Epithelial cell of proximal tubule (primary cell): ENCODE measurements at places on chromosomes 2 and 18.
A peak's percentile ranks its signal among the peaks of the same experiment; 100 is the strongest.

DNA sequence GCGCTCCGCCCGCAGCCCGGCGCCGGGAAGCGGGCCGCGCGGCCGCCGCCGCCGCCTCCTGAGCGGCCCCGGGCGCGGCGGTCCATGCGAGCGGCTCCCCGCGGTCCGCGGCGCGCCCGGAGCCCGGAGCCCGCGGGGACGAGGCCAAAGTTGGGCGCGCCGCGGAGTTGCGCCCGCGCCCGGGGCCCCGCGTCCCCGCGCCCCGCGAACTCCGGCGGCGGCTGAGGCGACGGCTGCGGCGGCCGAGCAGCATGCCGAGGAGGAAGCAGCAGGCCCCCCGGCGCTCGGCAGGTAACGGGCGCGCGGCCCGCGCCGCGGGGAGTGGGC, 992 bp downstream of the TSHZ1 start:
- DNase-seq = no peak

DNA sequence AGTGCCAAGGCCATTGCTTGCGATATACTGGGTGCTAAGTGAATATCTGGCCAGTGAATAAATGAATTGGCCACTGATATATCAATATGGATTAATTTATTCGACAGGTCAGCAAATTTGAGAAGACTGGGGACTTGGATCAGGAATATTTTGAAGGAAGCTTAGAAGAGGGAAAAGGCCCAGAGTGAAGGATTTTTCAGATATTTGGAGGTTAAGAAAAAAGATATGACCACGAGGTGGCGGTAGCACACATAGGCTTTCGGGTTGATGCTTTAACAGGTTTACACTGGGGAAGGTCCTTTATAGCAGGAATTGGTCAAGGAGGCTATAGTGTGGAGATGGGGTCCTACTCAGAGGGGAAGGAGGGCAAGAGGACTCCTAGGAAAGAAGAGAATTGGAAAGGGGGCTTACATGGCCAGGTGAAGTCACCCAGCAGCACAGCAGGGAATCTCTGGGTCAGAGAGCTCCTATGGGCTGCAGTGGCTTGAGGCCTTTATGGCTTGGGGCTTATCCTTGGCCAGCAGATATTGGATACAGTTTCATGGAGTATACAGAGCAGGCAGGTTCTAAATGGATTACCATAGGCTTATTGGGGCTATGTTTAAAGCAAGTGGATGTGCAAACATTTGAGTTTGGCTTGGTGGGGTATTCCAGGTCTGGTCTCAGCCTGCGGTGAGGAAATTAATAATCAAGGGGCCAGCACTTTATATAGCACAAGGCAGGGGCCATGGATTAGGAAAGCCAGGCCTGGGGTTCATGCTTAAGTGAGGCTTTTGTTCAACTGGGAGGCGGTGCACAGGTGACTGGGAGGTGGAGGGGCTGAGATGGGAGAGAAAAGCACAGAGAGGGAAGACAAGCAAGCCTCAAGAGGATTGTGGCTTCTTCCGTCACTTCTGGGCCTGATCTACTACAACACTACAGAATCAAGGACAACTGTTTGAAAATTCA, 9.7 kb downstream of the IL1RN start:
- DNase-seq = no peak

DNA sequence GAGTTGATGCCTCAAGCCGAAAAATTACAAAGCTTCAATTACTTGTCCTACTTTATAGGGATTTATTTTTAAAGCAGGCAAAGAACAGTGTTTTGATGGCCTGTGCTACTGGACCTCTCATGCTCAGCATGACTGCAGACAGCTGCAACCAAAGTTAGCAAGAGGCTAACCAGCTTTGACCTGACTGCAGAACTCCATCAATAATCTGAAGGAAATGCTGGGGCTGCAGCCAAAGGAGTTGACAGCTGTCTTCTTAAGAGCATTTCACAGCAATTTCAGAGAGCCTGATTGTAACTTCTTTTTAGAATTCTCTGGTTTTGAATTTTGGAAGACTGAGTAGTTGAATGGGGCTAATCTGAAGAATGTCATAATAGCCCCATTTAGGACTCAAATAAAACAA, 46.5 kb upstream of the SESTD1 start:
- no peak for DNase-seq

GRCh38 chr18:46601141-46601805, 55.7 kb downstream of the LOXHD1 start:
- DNase-seq = no peak

- no peak for DNase-seq
Measured at GRCh38 chr2:54595999-54596902, 127.2 kb upstream of the EML6 start.

DNA sequence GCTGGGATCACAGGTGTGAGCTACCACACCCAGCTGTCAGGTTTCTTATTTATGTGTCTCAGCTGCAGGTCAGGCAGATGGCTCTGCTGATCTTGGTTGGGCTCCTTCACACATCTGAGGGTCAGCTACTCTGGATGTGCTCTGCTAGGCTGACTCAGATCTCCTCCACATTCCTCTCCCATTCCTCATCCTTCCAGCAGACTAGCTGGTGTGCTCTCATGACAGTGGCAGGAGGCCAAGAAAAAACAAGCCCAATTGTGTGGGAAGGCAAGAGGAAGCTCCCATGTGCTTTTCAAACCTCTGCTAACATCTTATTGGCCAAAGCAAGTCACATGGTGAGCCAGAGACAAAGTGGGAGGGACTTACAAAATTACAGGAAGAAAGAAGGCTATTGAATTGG, 11.7 kb upstream of the MSH6 start:
- DNase-seq = peak; percentile 88

DNA sequence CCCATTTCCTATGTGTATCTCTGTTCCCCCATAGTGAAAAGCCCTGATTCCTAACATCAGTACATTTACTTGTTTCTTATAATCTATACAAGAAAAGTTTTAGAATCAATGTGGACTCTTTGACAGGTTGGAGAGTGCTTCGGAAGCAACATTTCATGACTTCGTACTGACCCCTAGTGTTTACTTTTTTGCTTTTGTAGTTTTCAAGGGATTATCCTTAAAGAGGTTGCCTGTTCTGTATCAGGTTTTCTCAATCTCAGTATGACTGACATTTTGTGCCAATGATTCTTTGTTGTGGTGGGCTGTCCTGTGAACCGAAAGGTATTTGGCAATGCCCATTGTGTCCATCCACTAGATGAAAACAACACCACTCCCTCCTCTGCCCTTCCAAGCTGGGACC, 43.3 kb upstream of the SERPINB2 start:
- peak; percentile 22 for DNase-seq

- DNase-seq = peak; percentile 4
Measured at GRCh38 chr2:238513346-238513745, 86.6 kb downstream of the ASB1 start.

- no peak for DNase-seq
Measured at GRCh38 chr2:67083951-67084350, 313.2 kb upstream of the ETAA1 start.

DNA sequence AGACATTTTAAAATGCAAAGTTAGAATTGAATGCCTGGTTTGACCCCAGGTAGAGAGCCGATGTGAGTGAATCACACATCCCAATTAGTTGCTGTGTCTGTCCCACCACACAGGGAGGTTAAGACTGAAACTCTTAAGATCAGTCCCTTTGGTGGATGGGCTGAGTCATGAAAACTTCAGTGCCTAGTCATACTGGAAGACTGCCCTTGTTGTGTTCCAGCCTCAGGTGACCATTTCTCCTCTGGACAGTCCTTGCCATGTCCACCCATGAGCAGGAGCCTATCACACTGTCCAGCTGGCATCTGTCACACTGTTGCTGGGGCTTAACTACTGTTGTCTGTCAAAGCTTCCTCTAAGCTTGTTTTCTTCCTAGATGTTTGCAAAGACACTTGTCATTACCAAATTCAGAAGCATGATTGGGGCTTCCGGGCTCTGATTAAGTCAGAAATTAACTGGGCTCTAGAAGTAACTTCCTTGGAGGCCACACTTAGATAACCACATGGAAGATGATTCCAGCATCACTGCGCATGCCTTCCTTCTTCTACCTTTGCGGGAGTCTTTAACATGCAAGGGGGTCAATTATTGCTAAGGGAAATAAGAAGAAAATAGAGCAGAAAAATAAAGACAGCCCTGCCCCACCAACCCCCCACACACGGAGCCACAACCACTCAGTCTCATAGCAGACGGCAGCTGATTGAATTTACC, 21.3 kb downstream of the CYRIA start:
- no peak for DNase-seq

GRCh38 chr18:76445741-76446232, 49.3 kb downstream of the ZNF516 start:
- DNase-seq = no peak

DNA sequence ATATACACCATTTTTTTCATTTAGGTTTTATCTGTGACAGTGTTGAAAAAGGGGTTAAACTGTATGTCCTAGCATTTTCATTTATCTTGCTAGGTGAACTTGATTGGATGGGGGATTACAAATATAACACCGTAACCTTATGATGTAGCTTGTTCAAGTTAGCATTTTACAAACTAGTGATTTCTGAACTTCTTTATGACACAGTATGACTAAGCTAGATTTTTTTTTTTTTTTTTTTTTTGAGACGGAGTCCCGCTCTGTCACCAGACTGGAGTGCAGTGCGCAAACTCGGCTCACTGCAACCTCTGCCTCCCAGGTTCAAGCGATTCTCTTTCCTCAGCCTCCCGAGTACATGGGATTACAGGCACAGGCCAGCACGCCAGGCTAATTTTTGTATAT, 47.1 kb downstream of the KCMF1 start:
- DNase-seq = no peak

GRCh38 chr2:205767617-205768016, 85.3 kb downstream of the NRP2 start:
- no peak for DNase-seq

- no peak for DNase-seq
Measured at GRCh38 chr2:224242561-224242960, 159.3 kb downstream of the FAM124B start.

DNA sequence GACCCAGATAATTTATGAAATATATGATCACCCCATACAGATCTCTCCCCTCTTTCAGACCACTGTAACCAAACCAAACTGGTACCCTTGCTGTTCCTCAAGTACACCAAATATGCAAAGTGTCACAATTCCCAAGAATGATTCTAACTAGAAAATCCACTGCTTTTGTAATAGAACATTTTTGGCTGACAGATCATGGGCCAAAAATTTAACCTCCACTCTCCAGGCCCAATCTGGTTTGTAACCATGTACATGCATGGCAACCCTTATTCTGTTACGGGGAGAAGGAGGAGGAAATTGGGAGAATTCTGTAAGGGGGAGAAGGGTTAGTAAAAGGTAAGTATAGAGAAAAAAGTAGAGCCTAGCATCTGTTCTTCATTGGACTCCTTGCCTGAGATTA, 62.0 kb downstream of the IKZF2 start:
- no peak for DNase-seq

DNA sequence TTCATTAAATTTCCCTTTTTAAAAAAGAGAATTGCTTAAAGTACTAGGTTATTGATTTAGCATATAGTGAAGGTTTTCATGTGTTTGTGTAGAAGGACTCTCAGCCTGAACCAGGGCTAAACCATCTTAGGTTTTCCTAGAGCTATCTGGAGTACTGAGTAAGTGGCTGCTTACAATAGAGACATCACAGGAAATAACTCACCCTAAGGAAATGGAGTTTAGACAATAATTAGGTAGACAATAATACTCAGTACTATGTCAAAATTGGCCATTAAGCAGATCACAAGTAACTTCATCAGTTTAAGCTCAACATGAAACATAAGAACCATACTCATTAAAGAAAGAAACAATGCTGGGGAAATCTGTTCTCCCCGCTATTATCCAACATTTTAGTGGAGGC, 240.0 kb downstream of the RND3 start:
- no peak for DNase-seq

DNA sequence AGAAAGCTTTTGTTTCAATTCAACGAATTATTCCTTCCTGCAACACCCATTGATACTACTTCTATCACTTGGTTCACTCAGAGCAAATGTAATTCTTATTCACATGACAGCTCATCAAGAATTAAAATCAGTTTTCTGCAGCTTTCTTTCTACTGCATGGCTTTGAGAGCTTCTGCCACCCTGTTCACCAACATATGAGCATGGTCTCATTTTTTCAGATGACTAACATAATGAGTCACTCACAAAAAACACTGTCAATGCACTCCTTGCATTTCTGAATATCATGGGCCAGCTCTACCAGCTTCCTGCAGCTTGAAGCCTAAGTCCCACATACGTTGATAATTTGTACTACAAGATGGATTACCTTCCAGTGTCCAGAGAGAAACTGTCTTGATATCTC, 342.9 kb downstream of the LRATD1 start:
- DNase-seq = no peak

GRCh38 chr18:48887905-48888772, 62.6 kb downstream of the SMAD7 start:
- DNase-seq = no peak

- no peak for DNase-seq
Measured at GRCh38 chr2:239820836-239821693, 204.1 kb downstream of the NDUFA10 start.

GRCh38 chr18:72261590-72261989, 282.6 kb downstream of the CBLN2 start:
- DNase-seq = no peak

GRCh38 chr2:236489895-236490404, 79.7 kb upstream of the ACKR3 start:
- no peak for DNase-seq

DNA sequence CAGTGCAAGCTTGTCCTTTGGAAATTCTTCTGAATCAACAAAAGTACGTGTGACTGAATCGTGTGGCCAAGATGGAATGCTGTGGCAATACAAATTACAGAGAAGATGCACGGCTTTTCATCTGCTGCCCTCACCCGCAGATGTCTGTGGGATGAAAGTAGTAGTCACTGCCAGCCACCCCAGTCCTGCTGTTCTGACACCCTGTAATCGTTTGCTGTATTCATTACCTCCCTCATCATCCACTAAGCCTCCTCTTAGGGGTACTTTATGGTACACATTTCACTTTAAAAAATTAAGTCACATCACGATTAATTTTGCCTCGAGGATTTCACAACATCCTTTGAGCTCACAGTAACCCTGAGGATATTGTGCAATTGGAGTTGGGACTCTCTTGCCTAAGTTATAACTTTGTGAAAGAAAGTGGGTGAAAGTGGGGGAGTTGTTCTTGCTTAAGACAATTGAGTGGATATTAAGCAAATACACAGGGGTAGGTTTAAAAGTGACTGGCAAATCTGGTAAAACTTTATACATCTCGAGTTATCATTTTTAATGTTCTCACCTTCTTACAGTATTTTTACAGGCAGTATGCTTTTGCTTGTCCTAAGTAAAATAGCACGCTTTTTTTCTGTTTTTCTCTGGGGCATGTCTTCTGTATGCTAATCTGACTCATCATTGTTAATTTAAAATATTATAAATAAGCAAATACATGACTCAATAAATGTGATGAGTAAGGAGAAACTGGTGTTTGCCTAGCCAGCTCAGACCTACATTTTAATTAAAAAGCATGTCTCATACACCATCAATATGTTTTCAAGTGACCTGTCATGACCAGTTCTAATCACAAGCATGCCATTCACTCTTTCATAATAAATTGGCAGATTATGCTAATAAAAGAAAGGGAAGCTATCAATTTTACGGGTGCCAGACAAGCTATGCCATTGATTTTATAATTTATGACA, 680.9 kb downstream of the IRS1 start:
- peak; percentile 79 for DNase-seq
